ENCODE measurements at places on chromosomes 2 and 18.
A peak's percentile ranks its signal among the peaks of the same experiment; 100 is the strongest.

GRCh38 chr18:66735933-66736332 is 132.0 kb upstream of the CDH19 start:
- DNase-seq, result no peak

- DNase-seq, result no peak
These were observed 29.7 kb upstream of the PIEZO2 start for GRCh38 chr18:11178951-11179549.

DNA sequence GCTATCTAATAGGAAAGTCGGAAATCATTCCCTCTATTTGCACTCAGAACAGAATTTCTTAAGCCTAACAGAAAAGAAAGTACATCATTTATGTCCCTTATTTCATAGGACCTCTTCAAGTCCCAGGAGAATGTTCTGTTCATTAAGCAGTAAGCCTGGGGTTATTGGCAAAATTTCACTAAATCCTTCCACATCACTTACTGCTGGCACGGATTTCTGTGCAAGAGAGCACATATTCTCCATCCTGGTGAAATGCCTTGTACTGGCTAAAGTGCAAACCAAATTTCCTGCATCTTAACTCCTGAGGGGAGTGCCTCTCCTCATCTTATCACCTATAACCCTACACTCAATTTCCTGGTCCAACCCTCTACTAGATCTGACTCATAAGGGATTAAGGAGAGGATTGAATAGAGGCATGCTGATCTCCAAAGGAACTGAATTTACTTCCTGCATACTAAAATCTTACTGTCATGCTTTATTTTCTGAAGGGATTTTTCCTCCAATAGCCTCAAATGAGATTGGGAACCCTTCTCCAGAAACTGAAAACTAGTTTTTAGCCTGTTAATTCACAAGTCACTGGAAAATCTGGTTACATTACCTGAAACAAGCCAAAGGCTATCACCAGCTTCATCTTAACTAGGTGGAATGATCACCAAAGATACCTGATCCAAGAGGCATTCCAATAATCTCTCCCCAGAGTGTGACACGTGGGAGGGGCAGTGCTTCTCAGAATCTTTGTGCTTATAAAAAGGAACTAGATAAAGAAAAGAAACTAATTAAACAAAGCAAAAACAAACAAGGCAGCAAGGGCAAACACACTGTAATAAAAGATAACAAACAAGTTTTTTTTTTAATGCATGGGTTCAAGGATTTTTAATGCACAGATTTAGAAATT is 311.1 kb downstream of the NR4A2 start:
- peak; percentile 16 for DNase-seq

GRCh38 chr2:120758181-120759144 is 22.8 kb downstream of the GLI2 start:
- DNase-seq, result no peak

GRCh38 chr2:127479219-127479825 is 47.0 kb downstream of the IWS1 start:
- DNase-seq, result peak; percentile 12

DNA sequence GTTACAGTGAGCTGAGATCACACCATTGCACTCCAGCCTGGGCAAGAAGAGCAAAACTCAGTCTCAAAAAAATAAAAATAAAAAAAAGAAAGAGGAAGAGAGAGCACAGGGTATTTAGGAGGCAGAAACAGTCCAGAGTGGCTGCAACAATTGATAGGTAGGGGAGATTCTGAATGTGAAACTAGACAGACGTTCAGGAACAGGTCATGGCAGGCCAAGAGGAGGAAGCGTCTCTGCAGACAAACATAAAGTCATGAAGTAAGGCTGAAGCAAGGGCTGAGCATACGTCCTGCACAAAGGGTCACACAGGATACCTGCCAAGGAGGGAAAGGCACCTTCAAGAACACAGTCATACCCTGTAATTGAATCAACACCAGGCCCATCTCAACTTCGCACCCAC is 64.1 kb upstream of the ZNF532 start:
- peak; percentile 20 for DNase-seq

- no peak for DNase-seq
These were observed 254.1 kb downstream of the PRKCE start for GRCh38 chr2:45905632-45905958.

GRCh38 chr2:177396703-177397460 is 4.3 kb downstream of the AGPS start:
- DNase-seq, result peak; percentile 50

- no peak for DNase-seq
These were observed 2.7 kb downstream of the CDH20 start for GRCh38 chr18:61335684-61336555.

DNA sequence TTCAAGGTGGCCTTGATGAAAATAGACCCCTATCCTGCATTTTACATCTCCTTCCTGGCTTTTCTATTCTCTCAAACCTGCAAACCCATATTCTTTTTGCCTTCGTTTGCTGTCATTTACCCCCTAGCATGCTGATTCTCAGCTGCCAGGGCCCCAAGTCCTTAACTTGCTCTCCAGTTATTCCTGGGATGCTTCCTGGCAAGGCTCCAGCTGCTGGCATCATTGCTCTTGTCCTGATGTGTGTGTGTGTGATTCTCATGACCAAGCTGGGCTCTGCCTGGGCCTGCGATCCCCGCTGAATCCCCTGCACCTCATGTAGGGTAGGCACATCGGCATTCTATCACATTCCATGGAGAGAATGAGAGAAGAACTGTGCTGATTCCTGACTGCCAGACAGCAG is 11.9 kb downstream of the NPAS2 start:
- no peak for DNase-seq

DNA sequence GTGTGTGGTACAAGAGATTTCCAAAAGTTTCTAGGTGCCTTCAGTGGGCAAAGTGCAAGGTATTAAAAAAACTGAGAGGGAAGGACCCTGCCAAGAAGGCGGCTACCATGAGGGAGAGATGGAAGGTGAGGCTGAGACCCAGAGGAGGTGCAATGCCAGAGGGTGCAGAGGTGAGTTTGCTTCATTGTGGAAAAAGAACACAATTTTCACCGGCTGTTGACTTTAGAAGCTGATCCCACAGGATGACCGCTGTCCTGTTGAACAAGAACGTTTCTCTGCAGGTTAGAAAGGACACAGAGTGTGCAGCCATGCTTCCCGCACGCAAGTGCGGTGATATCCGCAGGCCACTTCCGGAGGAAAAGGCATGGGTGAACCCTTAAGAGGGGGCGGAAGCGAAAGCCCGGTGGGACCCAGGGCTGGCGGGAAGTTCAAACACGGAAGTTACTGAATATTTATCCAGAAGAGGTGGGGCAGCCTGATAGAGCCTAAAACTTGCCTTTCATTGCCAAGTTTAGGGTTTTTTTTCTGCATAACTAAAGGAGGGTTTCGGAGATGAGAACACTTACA is 16.6 kb downstream of the SP110 start:
- no peak for DNase-seq

DNA sequence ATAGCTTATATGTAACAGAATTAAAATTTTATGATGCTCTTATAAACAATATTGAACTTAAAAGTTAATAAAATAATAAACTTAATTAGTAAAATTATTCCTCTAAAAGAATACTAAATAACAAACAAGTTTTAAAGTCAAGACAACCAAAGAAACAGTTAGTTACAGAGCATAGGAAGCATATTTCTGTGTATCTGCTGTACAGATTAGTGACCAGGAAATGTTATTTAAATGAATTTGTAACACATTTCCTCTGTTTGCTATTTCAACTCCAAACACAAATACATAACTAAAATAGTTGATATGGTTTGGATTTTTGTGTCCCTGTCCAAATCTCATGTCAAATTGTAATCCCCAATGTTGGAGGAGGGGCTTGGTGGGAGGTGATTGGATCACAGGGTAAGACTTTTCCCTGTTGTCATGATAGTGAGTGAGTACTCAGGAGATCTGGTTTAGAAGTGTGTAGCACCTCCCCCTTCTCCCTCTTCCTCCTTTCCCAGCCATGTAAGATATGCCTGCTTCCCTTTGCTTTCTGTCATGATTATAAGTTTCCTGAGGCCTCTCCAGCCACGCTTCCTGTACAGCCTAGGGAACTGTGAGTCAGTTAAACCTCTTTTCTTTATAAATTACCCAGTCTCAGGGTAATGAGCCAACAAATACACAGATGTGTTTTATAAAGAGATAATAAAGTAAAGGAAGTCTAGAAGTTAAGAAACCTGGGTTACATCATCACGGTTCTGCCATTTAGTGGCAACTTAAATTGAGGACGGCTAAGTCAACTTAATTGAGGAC is 51.8 kb downstream of the ROCK2 start:
- DNase-seq, result no peak

- DNase-seq, result no peak
These were observed 669.6 kb upstream of the VRK2 start for GRCh38 chr2:57376985-57377384.

GRCh38 chr2:63038034-63038433 is 12.6 kb upstream of the OTX1 start:
- DNase-seq, result no peak

GRCh38 chr2:190563109-190563508 is 28.6 kb upstream of the NEMP2 start:
- no peak for DNase-seq

DNA sequence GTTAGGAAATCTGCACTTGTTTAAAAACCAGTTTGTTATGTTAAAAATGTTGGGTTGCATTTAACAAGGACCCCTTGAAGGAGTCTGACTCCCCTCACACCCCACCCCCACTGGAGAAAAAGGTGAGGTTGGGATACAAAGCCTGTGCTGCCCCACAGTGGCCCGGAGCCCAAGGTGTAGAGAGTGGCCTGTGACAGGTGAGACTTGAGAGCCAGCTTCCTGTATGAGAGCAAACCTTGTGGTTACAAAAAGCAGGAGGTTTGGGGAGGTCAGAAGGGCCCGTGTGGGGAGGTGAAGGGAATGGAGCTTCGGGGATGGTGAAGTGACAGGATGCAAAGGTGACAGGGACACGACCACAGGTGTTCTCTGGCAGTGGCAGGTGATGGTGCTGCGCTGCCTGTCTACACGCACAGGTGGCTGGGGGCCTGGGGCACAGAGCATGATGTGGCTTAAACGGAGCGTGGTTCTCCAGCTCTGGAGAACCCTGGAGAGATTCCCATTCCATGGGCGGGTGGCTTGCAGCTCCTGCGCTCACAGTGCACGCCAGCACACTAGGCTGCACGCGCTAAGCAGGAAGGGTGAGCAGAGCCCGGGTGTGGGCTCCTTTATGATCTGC is 29.0 kb downstream of the IMPA2 start:
- no peak for DNase-seq

Measured in mammary epithelial cell (primary cell).